ENCODE measurements at places on chromosomes 11 and 22.

DNA sequence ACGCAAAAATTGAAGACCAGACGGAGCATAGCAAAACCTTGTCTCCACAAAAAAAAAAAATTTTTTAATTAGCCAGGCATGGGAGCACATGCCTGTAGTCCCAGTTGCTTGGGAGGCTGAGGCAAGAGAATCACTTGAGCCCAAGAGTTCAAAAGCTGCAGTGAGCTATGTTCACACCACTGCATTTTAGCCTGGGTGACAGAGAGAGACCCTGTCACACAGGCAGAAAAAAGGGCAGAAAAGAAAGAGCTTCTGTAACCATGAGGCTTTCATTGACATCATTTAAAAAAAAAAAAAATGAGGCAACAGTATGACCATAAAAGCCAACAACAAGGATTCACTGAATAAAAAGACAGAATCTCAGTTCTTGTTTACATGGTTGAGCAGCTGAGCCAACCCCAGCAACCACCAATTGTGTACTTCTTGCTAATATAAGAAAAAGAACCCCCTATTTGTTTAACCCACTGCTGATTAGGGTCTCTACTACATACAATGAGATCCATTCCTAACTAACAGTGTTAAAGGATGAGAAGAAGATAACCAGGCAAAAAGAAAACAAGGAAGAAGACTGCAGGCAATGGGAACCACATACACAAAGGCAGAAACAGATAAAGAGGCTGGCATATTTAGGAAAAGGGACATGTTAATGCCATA lies 86.2 kb upstream of the SCUBE2 start:
- DNase-seq: no peak

DNA sequence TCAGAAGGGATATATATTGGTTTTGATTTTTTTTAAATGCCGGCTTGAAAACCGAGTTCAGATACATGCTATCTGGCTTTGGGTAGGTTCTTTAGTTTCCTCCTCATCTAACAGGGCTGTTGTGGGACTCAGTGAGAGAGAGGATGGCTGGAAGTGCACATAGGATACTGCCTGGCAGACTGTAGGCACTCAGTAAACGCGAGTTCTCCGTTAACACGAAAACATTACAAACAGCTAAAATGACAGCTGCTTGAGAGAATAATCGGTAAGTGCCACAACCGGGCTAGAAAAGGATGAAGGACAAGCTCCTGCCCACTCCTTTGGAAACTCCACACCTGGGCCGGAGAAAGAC lies 369 bp downstream of the XRRA1 start:
- DNase-seq: no peak

- no peak for DNase-seq
Measured at GRCh38 chr11:21142007-21142406, 472.6 kb downstream of the NELL1 start.

- no peak for DNase-seq
Measured at GRCh38 chr11:11308249-11308648, 44.8 kb downstream of the CSNK2A3 start.

DNA sequence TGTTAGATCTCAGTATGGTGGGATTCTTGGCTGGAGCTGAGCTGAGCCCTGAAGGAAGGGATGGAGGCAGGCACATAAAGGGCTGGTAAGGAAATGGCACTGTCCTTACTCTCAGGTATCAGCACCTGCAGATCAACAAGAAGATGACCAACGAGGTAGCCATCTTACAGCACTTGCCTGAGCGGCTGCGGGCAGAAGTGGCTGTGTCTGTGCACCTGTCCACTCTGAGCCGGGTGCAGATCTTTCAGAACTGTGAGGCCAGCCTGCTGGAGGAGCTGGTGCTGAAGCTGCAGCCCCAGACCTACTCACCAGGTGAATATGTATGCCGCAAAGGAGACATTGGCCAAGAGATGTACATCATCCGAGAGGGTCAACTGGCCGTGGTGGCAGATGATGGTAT lies 2.4 kb downstream of the CNGA4 start:
- no peak for DNase-seq

DNA sequence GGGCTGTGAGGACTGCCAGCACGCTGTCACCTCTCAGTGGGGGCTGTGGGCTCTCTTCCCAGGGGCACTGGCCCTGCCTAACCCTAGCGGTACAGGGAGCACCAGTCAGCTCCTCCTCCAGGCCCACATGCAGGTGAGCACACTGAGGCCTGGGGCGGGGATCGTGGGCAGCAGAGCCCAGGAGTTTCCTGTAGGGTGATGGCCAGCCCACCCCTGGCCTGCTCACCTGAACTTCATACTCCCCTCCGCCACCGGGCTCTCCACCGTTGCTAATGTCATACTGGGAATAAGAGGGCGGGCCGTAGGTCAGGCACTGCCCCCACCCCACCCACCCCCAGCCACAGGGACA lies 10.0 kb upstream of the TREH start:
- no peak for DNase-seq

- DNase-seq: no peak
Measured at GRCh38 chr11:111462329-111462728, 49.9 kb downstream of the BTG4 start.

DNA sequence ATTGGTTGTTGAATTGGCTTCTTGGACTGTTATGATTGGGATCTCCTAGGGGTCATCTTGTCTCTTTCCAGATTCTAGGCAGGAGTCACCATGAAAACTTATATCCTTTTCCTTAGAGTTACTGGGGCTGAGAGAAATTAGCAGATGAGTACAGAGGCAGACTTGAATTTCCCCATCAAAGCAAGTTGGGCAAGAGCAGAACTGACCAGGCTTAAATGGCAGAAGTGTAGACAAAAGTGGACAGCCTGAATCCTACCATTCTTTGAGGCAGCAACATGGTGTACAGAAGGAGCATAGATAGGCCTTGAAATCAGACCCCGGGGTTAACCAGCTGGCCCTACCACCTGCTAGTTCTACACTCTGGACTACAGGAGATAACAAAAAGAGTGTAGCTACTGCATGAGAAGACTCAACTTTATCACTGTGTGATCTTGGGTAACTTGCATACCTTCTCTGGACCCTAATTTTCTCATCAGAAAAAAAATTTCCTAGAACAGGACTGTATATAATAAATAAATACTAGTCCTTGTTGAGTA lies 427.4 kb upstream of the CADM1 start:
- no peak for DNase-seq

DNA sequence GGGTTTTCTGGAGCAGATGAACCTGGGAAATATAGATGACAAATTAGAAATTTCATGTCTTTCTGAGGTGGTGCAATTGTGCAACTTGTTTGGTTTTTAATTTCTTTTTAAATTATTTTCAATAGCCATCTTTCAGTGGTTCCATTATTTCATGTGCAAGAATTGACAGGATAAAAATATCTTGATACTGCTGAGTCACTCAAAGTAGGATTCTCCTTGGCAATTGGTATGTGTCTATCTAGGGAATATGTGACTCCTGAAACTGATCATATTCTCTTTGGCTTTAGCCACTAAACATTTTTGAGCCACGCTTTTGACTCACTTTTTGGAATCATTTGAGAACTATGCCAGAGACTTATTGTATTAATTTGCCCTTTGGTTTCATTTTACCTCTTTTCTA lies 331.5 kb downstream of the KCNA4 start:
- DNase-seq: no peak

DNA sequence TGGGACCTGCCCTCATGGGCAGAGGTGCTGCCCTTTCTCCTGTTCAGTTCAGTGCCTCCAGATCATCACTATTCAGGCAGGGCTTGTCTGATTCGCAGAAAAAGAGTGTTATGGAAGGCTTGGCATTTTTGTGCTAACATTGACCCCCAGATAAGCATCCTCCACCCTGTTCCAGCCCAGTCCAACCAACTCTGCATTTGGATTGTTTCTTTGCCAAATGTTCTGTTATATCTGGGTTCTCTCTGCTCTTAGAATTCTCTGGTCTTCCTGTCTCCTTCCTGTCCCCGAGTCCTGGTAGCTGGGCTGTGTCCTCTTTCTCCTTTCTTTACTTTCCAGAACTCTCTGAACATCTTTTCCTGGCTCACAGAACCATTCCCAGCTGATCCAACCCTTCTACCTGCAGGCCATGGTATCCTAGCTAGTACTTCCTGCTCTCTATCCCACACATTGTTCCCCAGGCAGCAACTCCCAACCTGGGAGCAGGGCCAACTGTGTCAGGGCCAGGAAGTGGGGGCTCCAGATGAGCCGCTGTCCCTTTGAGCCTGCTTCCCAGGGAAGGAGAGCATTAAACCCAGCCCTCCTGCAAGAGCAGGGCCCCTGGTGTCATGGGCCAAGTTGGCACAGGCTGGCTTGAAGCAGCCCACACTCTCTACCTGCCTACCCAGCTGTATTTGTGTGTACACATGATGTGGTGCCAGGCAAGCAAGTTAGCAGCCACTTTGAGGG lies 280.7 kb upstream of the CADM1 start:
- no peak for DNase-seq

DNA sequence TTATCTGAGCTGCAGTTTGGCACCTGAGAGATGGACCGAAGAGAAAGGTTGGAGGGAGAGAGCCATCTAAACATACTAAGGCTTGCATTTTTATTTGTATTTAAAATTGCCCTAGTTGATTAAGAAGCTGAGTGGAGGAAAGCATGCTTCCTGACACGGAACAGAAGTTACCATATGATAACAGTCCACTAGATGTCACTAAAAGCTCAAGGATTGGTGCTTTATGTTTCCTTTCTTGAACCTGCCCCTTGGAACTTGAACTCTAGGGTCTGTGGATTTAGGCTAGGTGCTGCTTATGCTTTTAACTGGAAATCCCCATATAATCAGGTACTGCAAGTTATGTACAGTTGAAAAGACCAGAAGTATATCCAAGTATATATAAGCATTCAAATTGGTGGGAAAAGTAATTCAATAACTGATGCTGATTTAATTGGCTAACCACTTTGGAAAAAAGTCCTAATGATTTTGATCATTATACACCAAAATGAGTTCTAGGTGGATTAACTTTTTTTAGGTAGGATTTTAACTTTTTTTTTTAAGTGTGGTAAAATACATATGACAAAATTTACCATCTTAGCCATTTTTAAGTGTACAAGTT lies 9.5 kb downstream of the RBMXL2 start:
- DNase-seq: no peak

Data from activated CD4-positive, alpha-beta T cell treated with anti-CD3 and anti-CD28 coated beads for 24 hours (primary cell).